ENCODE measurements at places on chromosomes 2 and 18.

DNA sequence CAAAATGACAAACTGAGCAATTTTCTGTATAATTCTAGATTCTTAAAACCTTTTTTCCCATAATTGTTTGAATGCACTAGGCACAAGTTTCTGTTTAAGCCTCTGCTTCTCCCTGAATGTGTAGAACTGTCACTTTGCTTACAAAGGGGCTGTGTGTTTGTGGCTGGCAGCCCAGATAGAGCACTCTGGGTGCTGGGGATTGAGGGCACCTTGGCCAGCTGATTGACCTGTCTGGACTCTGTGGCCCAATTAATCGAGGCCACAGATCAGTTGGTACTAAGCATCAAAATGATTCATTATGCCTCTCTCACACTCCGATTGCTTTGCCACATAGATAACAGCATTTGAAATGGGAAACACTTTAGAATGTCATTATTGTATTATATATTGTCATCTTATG is 12.1 kb downstream of the ST8SIA3 start:
- DNase-seq, result no peak

DNA sequence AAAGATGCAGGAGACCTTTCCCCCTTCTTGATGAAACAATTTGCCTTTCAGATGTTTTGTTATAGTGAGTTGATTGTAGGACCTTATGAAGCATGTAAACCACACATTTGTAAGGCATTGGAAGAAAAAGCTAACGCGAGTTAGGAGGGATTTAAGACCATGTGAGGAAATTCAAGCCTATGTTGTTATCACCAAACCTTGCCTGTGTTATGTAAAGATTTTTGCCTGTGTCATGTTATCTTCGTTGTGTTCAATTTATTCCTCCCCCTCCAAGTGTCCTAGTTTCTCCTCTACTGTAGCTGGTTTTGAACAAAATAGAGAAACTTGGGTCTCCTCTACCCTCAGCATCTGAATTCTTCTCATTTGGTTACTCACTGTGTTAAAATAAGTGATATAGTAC is 173.0 kb downstream of the NEDD4L start:
- DNase-seq, result no peak

- DNase-seq, result no peak
These were observed 571.3 kb upstream of the LRRTM4 start for GRCh38 chr2:78093436-78093835.

- no peak for DNase-seq
These were observed 107.5 kb downstream of the SLC8A1 start for GRCh38 chr2:40344364-40344763.

- DNase-seq, result no peak
These were observed 287.6 kb downstream of the CPS1 start for GRCh38 chr2:210844016-210844415.

GRCh38 chr2:175414882-175415487 is 233.5 kb upstream of the ATP5MC3 start:
- DNase-seq, result peak; percentile 5

- DNase-seq, result no peak
These were observed 296.7 kb downstream of the DSEL start for GRCh38 chr18:67219821-67220220.

DNA sequence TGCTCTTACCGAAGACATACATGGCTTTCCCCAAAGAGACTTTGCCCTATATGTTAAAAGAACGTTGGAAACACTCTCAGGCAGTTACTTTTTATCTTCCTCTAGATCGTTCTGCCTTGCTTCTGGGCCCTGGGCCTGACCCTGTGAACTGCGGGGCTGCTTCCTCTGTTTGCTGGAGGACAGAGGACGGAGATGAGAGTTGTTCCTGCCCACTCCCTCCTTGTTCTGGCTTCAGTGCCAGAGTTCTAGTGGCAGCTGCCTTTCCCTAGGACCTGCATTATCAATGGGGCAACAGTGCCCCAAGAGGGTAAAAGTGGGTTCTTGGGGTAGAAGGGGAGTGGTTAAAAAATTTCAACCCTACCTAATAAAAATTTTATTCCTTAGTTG is 6.5 kb upstream of the FN1 start:
- no peak for DNase-seq

DNA sequence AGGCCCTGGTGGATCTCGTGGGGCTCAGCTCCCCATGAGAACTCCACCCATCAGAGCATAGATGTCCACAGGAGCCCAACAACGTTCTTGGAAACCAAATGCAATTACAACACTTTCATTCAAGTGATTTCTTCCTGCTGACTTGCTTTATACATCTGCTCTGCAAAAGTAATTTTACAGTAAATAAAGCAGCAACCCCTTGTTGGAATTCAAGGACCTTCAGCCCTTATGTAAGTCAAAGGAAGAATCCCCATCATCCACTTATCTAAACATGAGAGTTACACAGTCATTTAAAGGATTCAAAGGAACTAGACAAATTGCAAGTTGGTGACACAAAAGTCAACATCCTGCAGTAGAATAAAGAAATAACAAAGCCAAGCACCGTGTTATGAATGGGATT is 17.1 kb upstream of the ANTXR1 start:
- DNase-seq, result no peak

GRCh38 chr2:203898657-203899056 is 31.1 kb downstream of the CTLA4 start:
- DNase-seq, result no peak

DNA sequence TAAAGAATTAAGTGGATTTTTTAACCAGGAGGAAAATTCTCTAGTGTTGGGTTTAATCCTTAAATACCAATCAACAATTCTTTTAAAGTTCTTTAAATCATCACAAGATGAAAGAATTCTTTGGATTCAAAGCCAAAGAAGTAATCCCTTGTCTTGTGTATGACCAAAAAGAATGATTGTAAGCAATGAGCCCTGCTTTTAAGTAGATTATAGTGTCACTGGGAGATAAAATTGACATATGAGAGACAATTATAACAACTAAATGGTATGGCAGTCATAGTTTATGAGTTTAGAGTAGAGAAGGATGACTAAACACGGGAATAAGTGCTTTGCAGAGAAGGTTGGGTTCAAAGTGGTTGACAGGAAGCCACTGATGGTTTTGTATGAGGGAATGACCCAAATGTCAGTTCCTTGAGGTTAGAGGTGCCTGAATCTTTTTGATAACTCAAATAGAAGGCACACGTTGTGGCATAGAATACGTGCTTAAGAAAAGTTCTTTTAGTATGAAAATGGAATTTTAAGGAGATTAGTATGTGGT is 199.6 kb upstream of the TCF4 start:
- no peak for DNase-seq

DNA sequence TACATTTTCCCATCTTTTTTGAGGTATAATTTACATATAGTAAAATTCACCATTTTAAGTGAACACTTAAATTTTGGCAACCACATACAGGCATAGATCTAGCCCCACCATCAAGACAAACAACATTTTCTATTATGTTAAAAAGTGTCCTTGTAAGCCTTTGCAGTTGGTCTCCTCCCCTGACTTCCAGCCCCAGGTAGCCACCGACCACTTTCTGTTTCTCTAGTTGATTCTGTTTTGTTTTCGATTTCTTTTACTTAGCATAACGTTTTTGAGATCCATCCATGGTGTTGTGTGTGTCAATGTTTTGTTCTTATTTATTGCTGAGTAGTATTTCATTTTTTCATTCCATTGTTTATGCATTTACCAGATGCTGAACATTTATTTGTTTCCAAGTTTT is 135.5 kb upstream of the FOSL2 start:
- no peak for DNase-seq

DNA sequence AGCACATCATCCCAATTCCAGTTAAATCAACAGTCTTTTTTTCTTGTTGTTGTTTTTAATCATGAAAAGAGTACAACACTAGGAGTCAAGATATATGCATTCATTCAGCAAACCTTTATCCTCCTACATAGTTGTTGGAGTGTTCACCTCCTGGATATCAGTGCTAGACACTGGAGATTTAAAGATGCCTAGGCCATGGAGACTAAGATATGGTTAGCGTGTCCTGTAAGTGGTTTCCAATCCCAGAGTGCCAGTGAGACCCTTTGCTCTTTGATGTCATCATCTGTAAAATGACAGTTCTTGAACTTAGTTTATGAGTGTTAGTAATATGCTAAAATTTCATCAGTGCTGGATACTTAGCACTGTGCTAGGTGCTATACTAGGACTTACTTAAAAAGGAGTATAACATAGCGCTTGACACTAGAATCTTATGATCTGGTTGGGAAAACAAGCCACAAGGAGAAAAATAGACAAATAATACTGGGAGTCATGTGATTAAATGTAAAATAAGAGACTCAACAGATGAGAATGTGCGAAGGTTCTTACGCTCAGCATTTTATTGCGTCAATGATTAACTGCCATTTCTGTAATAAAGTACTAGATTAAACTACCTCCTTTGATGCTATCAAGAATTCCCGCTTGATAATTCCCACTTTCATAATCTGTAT is 31.5 kb downstream of the BABAM2 start:
- no peak for DNase-seq

DNA sequence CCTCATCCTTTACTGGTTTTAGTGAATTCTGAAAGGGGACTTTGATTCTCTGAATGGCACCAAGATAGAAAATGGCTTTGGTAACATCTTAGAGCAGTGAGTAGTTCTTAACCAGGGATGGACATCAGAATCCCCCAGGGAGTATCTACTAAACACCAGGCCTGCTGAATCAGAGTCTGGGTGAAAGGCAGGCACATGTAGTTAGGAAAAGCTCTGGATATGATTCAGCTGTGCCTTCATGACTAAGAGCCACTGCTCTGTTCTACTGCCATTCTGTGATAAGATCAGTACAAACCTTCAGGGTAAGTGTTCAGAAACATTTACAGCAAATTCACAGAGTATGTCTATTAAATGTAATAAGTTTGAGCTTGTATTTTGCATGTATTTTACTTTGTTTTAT is 46.2 kb upstream of the B3GNT2 start:
- DNase-seq, result peak; percentile 18

- no peak for DNase-seq
These were observed 564 bp upstream of the TTR start for GRCh38 chr18:31591113-31591512.

DNA sequence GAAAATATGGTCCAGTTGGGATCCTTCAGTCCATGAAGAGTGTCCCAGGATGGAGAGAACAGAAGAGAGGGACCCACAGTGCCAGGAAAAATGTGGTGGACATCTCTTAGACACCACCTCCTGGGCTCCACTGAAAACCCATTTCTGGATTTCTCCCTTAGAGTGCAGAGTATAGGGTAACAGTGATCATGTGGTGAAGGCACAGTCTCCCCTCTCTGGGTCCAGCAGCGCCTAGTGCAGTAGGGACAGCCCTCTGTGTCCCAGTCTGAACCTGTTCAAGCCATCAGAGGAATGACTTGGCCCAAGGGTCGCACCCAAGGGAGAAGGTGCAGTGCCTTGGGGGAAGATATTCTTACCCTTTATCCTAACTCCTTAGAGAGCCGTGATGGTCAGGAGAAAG is 30.1 kb downstream of the TET3 start:
- DNase-seq, result no peak

GRCh38 chr18:60053747-60054304 is 154.0 kb downstream of the PMAIP1 start:
- DNase-seq, result no peak

GRCh38 chr18:65363911-65364632 is 386.7 kb upstream of the CDH7 start:
- DNase-seq, result no peak

DNA sequence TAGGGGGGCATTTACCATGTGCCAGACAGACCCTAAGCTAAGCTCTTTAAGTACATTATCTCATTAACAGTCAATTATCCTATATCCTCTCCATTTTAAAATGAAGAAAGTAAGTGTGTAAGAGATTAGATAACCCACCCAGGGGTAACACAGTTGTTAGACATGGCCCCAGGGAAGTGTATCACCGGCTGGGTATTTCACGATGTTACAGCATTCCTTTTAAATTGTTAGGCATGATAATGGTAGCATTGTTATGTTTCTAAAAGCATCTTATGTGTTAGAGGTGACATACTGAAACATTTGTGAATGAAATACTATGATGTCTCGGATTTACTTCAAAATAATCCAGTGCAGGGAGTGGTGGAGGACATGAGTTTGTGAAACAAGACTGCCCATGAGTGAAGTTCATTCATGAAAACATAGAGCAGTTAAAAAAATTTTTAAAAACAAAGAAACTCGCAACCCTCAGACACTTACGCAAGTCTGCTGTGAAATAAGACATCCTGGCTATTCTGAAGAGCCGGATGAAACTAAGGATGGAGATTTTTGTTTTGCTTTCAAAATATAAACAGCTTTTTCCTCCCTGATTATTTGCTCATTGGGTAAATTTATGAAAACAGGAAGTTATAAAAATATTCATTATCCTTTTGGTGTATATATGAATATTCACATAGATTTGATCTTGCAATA is 54.9 kb downstream of the IL1RL2 start:
- no peak for DNase-seq

DNA sequence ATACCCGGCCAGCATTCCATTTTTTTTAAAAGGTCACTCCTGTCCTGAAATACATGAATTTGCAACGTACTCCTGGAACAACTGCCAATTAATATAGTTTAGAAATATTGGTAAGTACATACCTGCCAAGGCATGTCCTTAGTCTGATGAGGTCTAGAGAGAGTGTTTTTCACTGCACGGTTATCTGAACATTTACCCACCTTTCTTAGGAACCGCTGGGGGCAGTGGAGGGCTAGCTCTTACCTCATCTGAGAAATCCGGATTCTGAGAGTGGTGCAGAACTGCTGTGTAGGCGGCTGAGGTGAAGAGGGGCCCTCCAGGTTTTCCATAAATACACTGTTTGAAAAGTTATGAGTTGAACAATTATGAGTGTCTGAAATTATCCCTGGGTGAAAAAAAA is 133.1 kb upstream of the CCDC195 start:
- no peak for DNase-seq

DNA sequence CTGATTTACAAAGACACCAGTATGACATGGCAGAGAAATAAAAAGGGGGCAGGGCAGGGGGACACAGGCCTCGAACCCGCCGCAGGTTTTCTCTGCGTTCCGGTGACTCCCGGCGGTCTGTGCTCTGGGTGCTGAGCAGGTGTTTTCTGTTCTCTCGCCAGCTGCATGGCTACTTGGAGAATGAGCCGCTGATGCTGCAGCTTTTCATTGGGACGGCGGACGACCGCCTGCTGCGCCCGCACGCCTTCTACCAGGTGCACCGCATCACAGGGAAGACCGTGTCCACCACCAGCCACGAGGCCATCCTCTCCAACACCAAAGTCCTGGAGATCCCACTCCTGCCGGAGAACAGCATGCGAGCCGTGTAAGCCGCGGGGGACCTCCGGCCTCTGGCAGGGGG is 52.9 kb downstream of the NFATC1 start:
- DNase-seq, result no peak

- no peak for DNase-seq
These were observed 195.1 kb upstream of the CCDC150 start for GRCh38 chr2:196444442-196444841.

DNA sequence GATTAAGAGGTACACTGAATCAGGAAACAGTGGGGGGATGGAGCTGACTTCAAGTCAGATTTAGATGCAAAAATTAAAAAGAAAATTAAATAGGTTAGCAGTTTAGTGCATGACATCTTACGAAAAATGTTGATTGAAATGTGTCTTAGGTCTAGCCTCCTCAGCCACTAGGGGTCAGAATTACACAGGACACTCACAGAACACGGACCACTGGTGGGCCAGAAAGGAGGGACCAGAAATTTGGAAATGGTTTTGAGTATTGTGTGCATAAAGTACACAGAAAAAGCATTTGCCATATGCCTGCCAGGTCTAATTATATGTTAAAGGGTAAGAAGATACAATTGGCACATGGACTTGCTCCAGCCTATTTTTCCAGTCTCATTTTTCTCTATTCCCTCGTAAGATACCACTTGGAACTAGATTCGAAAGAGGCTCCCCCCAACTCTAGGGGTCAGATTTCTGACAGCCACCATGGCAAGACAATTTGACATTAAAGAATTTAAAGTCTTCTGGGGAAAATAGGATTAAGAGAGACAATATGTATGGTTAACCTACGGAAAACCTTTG is 550.2 kb upstream of the SETBP1 start:
- DNase-seq, result no peak

GRCh38 chr2:147150241-147150635 is 694.6 kb upstream of the ACVR2A start:
- DNase-seq, result no peak
